Mesenchymal stem cell (in vitro differentiated cells and primary cell): ENCODE measurements at places on chromosomes 1 and 21.

GRCh38 chr1:234229581-234230387 lies 143.5 kb upstream of the COA6 start:
- DNase-seq: no peak

- DNase-seq: no peak
These were observed 33.5 kb upstream of the MRPS6 start for GRCh38 chr21:34039678-34040382.

GRCh38 chr1:2386636-2387611 lies 4.4 kb downstream of the MORN1 start:
- no peak for DNase-seq

DNA sequence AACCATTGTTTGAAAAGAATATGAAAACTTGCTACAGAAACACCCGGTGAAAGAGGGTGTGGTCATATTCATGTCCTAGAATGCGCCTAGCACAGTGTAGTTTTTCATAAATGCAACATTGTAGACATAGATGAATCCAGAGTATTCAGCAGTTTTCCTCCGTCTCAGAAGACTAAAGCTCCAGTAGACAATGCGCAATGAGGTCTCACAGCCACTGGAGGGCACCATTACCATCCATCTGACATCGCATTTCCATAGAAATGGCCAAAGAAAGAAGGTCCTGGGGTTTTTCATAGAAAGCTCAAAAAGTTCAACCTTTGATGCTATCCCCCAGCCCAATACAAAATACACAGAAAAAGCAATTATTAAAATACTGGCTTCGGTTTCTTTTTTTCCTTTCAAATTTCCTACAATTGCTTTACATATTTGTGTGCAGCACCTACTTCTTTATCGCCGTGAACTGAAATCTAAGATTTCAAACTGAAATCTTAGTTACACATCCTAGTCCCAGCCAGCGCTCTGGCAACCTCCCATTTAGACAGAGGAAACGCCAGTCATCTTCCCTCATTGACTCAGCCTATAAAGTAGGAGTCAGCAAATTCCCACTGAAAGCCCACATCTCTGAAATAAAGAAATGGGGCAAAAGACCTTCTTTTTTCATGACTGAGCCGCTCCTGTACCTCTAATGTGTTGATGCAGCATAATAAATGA lies 3.9 kb upstream of the CD58 start:
- DNase-seq: peak; percentile 70

DNA sequence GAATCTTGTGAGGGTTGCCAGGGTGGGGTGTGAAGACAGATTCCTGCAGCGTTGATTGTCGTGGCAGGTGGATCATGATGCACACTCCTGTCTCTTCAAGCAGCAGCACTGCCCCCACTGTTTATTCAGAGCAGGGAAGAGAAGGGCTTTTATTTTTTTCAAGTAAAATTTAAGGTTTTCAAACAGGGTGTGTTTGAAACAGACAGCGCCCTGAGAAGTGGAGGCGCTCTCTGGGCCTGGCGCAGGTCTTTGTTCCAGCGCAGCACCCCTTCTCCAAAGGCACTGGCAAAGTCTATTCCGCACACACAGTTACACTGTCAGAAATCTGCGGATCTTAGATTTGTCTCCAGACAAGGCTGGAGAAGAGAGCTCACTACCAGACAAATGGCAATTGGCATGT lies 7.0 kb downstream of the C1orf53 start:
- DNase-seq: no peak

DNA sequence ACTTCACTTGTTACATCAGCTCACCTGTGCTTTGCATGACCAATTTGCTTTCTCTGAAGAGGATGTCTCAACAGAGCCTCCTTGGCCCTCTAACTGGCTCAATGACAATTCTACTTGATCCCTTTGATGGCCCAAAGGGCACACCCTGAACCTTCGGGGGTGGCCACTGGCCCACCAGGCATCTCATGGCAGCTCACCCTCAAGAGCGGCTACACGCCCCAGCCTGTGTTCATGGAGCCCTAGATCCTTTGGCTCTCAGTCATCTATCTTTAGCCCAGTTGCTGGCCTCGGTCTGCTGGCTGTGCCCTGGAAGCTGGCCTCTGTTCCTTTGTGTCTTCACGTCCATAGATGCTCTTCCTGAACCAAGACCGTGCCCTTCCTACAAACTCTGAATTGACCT lies 476.7 kb downstream of the NPHP4 start:
- no peak for DNase-seq

DNA sequence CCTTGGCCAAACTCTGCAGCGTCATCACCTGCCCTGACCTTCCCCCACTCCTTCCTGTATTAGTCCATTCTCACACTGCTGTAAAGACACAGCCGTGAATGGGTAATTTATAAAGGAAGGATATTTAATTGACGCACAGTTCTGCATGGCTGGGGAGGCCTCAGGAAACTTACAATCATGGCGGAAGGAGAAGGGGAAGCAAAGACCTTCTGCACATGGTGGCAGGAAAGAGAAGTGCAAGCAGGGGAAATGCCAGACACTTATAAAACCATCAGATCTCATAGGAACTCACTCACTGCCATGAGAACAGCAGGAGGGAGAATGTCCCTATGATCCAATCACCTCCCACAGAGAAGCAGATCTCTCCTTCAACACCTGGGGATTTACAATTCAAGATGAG lies 408.5 kb downstream of the PTPRU start:
- DNase-seq: no peak

DNA sequence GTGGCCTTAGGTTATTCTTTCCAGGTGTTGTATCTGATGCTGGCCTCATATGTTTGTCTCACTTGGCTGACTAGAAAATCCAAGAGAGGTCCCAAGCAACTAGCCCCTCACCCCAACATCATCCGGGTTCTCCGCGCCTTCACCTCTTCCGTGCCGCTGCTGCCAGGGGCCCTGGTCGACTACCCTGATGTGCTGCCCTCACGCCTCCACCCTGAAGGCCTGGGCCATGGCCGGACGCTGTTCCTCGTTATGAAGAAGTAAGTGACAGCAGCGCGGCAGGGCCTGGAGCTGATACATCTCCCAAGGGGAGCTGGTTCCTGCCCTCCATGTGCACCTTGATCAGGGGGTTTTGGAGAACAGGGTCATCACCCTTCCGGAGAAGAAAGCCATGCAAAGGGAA lies 11.2 kb downstream of the PINK1 start:
- DNase-seq: no peak

- DNase-seq: peak; percentile 29
These were observed 585 bp downstream of the GPR3 start for GRCh38 chr1:27392778-27393635.

DNA sequence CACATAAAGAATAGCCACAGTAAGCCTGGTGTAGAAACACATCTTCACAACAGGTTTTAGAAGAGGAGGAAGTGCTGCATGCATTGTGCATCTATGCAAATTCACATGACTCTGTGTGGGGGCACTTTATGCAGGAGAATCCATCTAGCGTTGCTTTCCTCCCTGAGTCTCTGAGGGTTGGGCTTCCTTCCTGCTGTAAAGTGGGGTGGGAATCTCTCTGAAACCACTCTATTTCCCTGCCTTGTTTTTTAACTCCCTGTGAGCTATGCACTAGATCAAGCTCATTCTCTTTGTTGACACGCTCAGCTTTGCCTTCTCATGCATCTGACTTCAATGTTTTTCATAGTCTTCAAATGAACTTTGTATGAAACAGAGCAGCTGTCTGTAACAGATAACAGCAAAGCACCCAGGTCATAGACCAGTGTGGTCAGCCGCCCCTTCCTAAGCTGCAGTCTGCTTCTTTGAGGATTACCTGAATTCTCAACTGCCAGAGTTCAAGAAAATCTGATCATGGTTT lies 102.7 kb upstream of the DPH5 start:
- no peak for DNase-seq

DNA sequence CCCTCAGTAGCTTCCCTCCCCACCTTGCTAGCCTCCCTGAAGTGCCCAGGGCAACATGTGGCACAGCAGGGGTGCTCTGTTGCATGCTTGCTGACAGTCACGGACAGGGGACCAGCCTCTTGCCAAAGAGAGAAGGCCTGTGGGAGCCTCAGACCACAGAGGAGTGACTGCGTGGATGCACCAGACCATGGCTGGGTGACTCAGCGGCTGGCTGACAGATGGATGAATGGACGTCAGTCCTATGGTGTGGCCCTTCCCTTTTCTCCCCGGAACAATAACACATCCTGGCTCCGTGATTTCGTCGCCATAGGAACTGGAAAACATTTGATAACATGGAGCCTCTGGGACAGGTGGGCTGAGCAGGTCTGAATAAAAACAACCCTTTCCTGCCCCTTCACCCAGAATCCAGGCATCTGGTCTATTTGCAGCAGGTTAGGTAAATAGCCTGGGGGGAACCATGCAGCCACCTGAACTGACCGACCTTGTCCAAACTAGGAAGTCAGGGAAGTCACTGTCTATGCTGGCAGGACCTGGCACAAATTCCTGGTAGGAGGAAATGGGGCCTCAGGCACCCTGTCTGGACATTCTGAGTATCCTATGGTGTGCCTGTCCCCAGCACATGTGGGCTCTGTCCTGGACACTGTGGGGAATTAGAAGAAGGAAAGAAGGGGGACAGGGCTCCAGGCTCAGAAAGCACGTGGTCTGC lies 53.3 kb downstream of the NENF start:
- DNase-seq: peak; percentile 98

DNA sequence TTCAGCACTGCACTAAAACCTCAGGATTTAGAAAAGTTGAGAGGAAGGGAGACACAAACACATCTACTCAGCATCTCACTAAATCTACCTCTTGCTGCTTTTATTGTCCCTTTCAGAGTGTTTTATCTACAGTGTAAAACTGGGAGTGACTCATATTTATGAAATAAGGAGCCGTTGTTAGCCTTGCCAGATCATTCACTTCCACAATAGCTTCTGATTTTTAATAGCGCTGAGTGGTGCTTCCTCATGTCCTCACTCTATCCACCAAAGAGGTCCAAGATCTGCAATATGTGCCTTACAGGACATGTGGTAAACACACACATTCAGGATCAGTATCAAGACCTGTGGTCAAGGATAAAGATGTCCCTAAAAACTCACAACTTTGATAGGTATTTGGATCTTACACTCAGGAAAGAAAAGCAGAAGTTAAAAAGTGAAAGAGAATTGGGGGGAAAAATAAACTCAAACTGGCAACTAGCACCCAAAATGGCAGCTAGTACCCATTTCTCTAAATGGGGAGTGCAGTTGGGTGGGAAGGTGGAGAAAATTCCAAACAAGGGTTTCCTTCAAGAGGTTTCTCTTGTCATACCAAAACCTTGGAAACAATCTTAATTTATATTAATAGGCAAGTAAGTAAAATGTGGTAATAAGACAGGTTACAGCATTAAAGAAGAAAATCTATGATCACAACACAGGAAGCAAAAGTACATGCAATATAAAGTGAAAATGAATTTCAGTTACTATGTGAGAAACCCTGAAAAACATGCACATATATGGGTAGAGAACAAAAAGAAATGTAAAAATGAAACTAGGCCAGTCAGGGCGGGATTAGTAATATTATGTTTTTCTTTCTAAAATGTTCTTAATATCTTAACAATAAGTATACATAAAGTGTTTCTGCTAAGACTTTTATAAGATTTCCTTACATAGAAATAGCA lies 15.9 kb downstream of the DUSP10 start:
- DNase-seq: peak; percentile 55

- DNase-seq: peak; percentile 68
These were observed 3.7 kb downstream of the KNCN start for GRCh38 chr1:46547481-46548383.

DNA sequence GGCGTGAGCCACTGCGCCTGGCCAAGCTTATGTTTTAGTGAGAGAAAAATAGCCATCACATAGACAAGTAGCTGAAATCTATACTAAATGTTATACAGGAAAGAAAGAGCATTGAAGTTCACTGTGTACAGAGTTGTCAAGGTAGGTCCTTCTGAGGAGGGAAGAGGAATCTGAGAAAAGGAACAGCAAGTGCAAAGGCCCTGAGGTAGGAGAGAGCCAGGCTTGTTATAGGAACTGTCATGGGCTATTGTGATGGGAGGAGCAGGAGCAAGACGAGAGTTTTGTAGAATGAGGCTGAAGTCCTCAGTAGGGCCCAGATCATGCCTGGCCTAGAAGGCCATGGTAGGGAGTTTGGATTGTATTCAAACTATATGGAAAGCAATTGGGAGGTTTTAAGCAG lies 4.6 kb downstream of the ZDHHC18 start:
- no peak for DNase-seq

DNA sequence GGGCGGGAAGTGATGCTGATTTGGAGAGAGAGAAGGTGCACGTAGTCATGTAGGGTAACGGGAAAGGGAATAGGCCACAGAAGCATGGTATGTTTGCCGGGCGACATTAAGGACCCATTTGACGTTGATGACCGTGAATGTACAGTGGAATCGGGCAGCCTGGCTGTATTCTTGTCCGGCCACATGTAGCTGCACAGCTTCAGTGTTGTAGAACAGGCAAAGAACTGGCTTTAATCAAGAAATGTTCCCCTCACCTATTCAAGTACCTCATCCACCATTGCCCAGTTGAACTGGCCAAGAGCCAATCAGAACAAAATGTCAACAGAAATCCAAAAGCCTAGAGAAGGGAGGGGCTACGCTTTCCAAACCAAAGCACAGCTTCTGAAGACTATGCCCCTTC lies 104.8 kb downstream of the DHRS3 start:
- no peak for DNase-seq

GRCh38 chr1:98021126-98021525 lies 100.3 kb upstream of the DPYD start:
- no peak for DNase-seq

- no peak for DNase-seq
These were observed 83.8 kb downstream of the MRPL37 start for GRCh38 chr1:54283635-54284385.

DNA sequence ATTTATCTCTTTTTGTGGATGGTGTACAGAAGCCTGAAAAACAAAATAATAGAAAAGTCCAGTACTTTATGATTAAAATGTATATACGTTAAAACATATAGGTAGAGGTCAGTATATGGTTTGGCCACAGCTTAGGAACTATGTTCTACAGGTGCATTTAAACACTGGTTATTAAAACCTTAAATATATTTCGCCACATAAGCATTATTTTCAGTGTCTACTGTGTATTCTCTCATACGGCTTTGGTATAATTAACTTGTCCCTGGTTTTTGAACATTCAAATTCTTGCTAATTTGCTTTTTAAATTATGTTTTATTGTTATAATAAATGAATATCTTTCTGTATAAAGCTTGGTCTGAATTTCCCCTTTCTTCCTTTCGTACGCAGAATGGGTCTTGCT lies 87.9 kb downstream of the GTF2B start:
- DNase-seq: no peak

DNA sequence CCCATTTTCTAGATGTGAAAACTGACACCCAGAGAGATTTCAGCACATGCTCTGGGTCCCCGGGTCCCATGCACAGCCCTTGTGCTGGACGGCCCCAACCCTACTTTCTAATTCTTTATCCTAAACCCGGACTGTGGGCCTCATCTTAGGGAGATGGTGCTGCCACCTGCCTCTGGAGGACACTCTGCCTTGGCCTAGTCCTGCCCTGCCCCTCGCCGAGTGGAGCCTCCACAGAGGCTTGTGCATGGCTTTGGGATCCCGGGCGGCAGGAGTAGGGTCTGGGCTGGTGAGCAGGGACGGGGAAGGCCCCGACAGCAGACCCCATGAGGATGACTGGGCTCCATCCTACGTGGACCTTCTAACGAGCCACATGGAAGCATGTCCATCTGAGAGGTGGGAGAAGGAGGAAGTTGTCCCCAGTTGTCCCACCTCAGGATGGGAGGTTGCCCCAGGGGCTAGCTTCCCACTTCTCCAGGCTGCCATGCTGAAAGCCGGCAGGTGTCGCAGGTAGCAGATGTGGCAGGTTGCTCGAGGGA lies 12.4 kb downstream of the MX2 start:
- no peak for DNase-seq
